ENCODE measurements at places on chromosomes 2 and 18.

- no peak for DNase-seq
Measured at GRCh38 chr2:84674099-84674498, 157.8 kb downstream of the DNAH6 start.

DNA sequence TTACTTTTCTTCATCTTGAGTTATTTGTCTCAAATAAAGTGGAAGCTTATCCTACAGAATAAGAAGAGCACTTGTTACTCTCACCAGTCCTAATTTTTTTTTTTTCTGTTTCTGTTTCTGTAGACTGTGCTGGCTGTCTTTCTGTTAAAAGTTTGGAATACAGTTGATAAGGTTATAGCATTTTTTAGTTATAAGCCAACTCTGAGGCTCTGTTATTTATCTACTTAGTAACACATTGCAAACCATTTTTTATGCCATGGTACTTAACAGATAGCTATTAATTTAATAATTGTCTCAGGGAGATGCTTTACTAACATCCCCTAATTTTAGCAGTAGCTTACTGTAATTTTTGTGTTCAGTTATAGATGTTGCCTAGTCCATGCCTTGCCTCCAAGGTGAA lies 37.9 kb downstream of the CREB1 start:
- no peak for DNase-seq

DNA sequence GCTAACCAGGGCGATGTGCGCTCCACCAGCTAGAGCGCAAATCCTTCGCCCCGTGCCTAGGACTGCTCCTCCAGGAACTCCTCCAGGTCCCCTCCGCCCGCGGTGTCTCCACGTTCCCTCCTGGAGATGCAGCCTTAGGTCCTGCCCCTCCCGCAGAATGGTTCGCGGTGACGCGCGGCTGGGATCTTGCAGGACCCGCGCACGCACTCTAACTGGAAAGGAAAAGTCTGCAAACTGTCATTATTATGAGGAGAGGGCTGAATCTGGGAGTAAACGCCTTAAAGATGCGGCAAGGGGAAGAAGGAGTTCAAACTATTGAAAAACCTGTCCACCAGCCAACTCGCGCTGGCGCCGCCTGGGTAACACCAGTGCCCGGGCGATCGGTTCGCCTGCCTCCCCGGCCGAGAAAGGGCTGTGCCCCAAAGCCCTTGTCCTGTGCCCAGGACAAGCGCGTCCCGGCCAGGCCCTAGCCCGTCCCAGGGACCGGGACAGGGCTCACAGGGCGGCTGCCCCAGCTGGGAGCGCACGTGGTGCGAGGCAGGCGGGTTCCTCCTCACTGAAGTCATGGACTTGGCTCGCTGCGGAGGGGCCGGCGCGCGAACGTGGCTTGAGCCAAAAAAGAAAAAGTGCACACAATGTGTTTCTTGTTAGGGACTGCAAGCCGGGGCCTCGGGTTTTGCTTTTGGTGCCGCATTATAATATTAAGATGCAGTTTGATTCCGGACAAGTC lies 5.5 kb upstream of the ID2 start:
- no peak for DNase-seq

- no peak for DNase-seq
Measured at GRCh38 chr18:78421392-78421791, 558.2 kb upstream of the SALL3 start.

- DNase-seq, result peak; percentile 38
Measured at GRCh38 chr2:213246497-213247281, 37.6 kb upstream of the SPAG16 start.

GRCh38 chr2:46379213-46380037 lies 82.2 kb downstream of the EPAS1 start:
- no peak for DNase-seq

DNA sequence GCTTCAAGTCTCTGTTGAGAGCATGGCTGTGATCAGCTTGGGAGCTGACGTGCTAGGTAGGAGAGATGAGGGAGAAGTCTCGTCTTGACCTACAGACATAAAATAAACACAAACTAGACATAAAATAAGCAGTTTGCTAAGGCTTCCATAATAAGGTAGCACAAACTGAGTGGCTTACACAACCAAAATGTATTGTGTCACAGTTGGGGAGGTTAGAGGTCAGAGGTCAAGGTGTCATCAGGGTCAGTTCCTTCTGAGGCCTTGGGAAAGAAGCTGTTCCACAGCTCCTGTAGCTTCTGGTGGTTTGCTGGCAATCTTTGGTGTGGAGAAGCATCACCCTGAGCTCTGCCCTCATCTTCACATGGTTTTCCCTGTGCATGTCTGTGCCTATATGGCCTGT lies 20.2 kb downstream of the DAW1 start:
- DNase-seq, result no peak

- no peak for DNase-seq
Measured at GRCh38 chr2:100660851-100661584, 98.2 kb downstream of the PDCL3 start.

DNA sequence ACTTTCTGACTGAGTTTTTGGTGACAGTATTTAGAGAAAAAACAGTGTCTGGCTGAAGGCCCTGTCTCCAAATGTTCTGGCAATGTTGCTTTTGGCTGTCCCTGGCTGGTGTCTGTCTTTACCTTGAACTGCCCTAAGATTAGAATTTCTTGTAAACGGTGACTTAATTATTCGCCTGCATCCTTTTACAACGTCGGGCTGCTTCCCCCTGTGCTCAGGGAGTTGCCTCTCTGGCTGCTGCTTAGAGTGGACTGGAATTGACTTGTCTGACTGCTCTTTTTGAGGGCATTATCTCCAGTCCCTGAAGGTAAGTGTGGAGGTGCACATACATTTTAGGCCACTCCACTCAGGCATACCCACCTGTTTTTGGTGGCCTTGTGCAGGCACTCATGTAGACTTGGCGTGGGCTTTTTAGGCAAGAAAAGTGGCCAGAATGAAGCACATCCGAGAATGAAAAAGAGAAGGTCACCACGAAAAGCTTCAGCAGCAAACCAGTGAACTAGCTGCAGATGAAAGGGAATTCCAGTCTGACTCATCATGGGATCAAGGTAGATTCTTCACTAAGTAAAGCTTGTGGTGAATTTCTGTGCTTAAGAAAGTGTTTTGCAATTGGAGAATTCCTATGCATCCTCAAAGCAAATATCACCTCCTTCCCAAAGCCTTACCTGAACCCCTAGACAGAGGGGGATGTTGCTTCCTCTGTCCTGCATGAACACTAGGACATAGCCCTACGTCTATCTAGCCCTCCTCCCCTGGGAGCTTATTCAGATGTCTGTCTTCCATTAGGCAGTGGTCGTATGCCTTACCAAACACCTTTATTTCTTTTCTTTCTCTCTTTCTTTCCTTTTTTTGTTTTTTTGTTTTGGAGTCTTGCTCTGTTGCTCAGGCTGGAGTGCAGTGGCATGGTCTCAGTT lies 230.3 kb upstream of the TRIB2 start:
- DNase-seq, result no peak

DNA sequence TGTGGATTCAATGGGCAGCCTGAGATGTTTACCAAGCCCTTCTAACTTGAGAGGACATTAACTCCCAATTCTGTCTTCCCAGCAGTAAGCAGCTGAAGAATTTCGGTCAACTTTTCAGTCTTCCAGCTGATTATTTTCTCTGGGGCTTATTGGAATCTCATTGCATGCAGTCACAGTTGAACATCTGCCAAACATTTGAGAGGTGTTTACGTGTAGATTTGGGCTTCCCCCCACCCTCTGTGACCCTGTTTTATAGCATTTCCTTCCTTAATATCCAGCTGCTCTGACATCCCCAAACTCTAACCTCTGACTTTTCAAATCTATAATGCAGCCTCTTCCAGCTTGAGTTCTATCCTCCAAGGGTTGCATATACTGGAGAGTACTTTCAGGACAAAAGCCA lies 16.5 kb upstream of the VIT start:
- DNase-seq, result no peak

DNA sequence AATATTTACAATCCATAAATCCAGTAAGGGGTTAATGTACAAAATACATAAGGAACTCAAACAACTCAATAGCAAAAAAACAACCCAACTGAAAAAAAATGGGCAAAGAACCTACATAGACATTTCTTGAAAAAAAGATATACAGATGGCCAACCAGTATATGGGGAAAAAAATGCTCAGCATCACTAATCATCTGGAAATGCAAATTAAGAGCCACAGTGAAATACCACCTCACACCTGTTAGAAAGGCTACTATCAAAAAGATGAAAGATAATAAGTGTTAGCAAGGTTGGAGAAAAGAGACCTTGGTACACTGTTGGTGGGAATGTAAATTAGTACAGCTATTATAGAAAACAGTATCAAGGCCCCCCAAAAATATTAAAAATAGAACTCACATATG lies 14.6 kb downstream of the AP1S3 start:
- no peak for DNase-seq

DNA sequence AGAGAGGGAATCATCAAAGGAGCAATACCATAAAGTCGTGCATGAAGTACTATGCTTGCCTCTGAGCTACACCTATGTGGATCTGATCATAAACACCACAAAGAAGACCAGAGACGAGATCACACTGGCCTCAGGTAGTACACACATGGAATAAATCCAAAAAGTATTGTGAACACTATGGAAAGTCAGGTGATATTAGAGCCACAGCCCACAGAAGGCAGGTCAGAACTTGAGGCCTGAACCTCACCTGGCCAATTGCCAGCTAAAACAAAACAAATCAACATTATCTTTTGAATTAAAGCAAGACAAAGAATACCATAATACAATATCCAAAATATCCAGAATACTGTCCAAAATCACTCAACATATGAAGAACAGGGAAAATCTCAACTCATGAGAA lies 371.1 kb downstream of the NCKAP5 start:
- no peak for DNase-seq

GRCh38 chr18:59318460-59319050 lies at the start of gene CPLX4:
TSS of gene CPLX4 (minus strand) at chr18:59318649. CDS start at chr18:59318462, 187 bp downstream.
- no peak for DNase-seq

DNA sequence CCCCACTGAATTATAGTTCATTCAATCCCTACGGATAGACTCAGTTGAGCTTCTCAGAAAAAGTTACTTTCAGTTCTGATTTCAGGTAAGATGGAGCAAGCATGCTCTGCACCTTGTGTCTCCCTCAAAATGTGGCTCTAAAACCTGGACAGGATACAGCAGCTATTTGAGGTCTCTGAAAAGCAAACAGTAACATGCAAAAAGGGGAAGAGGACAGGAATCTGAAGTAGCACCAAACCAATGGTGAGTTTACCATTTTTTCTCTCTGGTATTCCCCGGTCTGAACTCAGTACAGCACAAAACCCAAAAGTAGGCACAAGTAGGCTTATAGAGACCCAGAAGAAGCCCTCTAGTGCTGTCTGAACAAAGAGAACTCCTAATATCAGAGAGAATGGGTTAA lies 34.1 kb downstream of the LANCL1 start:
- no peak for DNase-seq

GRCh38 chr2:135030826-135031225 lies 16.4 kb downstream of the MAP3K19 start:
- no peak for DNase-seq

GRCh38 chr2:62363166-62363565 lies 142.8 kb downstream of the TMEM17 start:
- DNase-seq, result no peak
